Skin of body (tissue), 3 donors: ENCODE measurements at places on chromosomes 7 and 10. TPM values are rescaled to one million over a fixed set of nuclear protein-coding genes. Genes with fewer than 3 reads are reported as not detected.

NODAL gene
- total RNA-seq = not detected

CLIP2 gene
- 19.3 TPM for total RNA-seq

MRLN gene
- 15.7 TPM for total RNA-seq

SEMA3A gene
- total RNA-seq = 26.9 TPM

MUC3A gene
- total RNA-seq = not detected

ARMC10 gene
- total RNA-seq = 29.4 TPM

CPA2 gene
- not detected for total RNA-seq

PPP1R17 gene
- not detected for total RNA-seq

TSPAN12 gene
- total RNA-seq = 8.4 TPM

LIPF gene
- total RNA-seq = 0.10 TPM

PRRT4 gene
- 4.1 TPM for total RNA-seq

BTBD16 gene
- 1.3 TPM for total RNA-seq
